ENCODE measurements at places on chromosomes 1 and 21.

DNA sequence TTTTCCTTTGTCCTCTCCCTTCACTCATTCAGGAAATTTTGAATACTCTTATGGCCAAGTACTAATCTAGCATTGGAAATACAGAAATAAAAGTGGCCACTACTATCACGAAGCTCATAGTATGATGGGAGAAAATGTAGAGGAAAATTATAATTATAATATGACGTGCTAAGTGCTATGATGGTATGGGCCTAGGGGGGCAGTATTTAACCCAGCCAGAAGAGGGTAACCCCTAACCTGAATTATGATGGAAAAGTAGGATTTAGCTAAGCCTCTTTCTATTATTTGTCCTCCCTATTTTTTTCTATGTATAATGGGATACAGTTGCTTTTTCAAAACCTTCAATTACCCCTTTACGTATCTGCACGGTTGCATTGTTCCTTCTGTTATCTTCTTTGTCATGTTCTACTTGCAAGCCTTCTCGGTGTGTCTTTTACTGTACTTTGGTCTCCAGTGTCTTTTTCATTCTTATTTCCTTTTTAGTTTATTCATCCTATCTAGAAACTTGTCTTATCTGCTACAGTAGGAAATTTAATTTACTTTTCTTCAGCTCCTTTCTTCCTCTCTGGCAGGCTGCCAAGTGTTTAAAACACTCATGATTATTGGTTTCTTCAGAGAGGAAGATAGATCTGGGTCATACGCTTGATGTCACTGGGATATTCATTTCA, 88.8 kb upstream of the GPR52 start:
- DNase-seq, result no peak

- DNase-seq, result no peak
Observed at GRCh38 chr1:28582248-28582615, 9.8 kb upstream of the RAB42 start.

DNA sequence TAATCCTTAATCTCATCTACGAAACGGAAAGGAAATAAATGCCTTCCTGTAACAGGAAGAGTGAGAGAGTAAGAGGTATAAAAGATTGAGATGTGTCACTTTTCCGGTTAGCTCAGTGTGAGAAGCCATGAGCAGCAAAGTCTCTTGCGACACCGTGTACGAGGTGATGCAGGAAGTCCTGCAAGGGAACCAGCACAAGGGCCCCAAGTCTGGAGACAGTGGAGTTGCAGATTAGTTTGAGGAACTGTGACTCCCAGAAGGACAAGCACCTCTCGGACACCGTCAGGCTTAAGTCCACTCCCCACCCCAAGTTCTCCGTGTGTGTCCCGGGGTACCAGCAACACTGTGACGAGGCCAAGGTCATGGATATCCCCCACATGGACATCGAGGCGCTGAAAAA, 592.3 kb upstream of the ADGRL2 start:
- DNase-seq, result no peak

DNA sequence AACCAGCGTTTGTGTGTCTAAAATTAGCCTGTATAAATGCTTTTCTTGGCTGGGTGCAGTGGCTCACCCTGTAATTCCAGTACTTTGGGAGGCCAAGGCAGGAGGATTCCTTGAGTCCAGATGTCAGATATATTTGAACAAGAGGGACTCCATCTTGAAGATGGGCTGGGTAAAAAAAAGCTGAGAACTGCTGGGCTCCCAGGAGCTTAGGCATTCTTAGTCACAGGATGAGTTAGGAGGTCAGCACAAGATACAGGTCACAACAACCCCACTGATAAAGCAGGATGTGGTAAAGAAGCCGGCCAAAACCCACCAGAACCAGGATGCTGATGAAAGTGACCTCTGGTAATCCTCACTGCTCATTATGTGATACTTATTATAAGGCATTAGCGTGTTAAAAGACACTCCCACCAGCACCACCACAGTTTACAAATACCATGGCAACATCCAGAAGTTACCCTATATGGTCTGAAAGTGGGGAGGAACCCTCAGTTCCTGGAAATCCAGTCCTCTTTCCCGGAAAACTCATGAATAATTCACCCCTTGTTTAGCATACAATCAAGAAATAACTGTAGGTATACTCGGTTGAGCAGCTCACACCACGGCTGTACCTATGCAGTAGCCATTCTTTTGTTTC, 36.2 kb upstream of the ZNF496 start:
- peak; percentile 3 for DNase-seq

DNA sequence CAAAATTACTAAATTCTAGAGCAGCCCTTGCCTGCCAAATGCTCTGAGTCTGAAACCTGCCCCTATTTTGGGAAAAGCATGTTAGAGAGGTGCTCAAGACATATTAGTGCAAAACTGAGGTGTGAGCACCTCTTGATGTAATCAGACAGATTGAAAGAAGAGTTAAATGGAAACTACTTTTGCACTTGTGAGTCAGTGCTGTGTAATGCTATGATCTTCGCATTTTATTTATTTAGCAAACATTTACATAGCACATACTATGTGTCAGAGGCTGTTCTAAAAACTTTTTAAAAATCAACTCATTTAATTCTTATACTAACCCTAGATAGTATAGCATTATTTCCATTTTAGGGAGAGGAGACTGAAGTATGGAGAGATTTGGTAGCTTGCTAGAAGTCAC, 138.1 kb downstream of the ELAVL4 start:
- no peak for DNase-seq

DNA sequence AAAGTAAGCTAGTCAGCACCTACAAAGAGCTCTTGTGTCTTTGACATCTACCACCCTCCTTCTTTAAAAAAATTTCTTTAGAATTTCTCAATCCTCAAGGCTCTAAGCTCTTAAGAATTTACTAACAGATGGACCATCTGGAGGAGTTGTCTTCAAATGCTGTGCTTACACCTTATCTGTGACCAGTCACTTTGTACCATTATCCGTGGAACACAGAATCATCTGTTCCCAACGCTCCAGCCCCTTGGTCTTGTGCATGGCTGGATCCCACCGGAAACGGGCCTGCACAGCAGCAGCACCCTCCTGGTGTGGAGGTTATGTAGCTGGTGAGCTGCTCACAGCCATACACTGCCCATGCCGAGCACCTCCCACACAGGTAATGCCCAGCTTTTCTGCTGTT, 89.0 kb downstream of the TBX19 start:
- DNase-seq, result no peak

- DNase-seq, result no peak
Observed at GRCh38 chr1:34156739-34157138, 8.3 kb downstream of the CSMD2 start.

GRCh38 chr1:28909198-28909597, 5.2 kb upstream of the EPB41 start:
- no peak for DNase-seq

DNA sequence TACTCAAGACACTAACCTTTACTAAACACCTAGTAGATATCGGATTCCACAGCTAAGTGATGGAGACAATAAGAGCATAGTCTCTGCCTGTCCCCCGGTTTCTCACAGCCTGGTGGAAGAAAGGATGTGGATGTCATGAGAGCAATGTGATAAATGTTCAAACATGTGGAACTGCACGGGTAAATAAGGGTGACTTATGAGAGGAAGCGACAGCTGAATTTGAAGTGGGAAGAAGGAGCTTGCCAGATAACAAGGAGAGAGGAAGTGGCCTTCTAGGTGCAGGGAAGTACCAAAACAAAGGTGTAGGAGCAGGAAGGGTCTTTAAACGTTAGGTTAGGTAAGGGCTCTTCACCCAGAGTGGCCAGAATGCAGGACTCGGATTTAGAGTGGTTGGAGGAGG, 178.6 kb upstream of the NRIP1 start:
- DNase-seq, result no peak

GRCh38 chr1:201570181-201570885, 31.4 kb downstream of the NAV1 start:
- DNase-seq, result no peak

DNA sequence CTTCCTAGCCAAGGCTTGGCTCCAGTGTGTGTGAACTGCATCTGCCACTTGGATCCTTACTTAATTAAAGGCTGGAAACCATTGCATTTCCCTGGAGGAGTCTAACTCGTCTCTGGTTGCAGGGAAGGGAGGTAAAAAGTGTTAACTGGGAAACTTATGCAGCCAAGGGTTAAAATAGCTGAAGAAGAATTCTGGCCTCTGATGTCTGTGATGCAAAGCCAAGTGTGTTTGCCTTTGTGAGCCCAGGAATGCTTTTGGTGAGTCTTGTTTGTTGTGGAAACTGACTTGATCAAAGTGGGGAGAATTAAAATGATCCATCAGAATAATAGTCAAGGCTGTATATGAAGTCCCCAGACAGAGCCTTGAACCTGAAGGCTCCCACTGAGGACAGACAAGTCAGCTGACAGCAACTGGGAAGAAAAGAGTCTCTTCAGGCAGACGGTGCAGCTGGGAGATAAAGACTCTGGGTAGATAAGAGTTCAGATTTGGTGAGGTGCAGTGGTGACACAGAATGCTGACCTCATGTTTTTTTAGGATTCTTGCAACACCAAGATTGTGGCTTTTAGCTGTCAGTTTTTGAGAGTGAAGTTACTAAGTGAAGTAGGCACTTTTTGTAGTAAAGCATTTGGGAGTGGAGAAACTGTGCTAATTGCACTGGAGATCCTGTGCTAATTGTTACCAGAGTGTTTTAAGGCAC, 59.5 kb upstream of the WLS start:
- DNase-seq, result no peak

- DNase-seq, result no peak
Observed at GRCh38 chr1:37148663-37149062, 114.3 kb upstream of the GRIK3 start.
